ENCODE measurements at places on chromosomes 5 and 9.

- DNase-seq, result no peak
Measured at GRCh38 chr5:138565100-138565821, 9.9 kb downstream of the HSPA9 start.

DNA sequence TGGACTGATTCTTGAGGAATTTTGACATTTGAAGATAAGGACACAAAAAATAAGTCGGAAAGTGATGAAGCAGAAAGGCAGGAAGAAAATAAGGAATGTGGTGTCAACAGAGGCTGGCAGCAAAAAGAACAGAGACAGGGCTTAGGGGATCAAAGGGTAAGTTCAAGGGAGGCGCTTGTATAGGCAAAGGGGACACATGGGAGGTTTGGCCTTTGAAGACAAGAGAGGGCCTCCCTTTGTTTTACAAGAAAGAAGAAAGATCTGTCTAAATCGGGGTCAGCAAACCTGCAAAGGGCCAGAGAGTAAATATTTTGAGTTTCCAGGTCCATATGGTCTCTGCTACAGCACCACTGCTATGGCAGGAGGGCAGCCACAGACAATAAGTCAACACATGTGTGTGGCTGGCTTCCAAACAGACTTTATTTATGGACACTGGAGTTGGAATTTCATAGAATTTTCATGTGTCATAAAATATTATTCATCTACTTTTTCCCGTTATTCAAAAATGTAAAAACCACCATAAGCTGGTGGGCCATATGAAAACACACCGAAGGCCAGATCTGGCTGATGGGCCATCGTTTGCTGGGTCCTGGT lies 112.0 kb upstream of the FBXL7 start:
- no peak for DNase-seq

DNA sequence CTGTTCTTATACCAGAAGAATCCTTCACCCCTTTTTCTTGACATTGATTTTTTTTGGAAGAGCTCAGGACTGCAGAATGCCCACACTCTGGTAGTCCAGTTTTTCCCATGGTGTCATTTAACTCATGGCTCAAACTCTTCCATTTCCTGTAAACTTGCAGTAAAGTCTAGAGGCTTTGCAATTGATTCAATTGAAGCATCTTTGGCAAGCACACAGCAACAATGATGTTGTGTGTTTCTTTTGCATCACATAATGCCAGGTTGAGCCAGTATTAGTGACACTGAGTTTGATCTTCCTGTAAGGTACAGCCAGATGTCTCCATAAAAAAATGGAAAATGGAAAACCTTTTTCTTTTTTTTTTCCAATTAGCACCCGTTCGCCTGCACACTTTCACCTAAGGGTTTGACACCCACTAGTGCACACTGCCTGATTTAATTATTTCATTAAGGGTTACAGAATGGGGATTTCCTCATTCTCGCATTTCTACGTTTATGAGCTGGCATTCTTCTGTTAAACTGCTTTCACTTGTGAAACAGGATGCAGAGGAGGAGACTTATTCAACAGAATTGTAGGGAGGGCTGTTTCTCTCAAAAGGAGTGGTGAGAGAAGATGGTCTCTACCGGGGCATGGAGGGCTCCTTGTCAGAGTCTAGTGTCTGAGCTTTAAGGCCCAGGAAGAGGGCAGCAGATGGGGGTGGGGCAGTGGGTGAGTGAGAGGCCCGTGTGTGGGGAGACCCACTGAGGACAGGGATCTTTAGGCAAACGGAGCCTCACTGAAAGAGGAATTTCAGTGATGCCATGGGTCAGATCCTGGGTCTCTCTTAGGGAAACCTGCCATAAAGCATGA lies 2.2 kb upstream of the S1PR3 start:
- DNase-seq, result no peak

- no peak for DNase-seq
Measured at GRCh38 chr9:136237486-136238341, 7.9 kb downstream of the QSOX2 start.

DNA sequence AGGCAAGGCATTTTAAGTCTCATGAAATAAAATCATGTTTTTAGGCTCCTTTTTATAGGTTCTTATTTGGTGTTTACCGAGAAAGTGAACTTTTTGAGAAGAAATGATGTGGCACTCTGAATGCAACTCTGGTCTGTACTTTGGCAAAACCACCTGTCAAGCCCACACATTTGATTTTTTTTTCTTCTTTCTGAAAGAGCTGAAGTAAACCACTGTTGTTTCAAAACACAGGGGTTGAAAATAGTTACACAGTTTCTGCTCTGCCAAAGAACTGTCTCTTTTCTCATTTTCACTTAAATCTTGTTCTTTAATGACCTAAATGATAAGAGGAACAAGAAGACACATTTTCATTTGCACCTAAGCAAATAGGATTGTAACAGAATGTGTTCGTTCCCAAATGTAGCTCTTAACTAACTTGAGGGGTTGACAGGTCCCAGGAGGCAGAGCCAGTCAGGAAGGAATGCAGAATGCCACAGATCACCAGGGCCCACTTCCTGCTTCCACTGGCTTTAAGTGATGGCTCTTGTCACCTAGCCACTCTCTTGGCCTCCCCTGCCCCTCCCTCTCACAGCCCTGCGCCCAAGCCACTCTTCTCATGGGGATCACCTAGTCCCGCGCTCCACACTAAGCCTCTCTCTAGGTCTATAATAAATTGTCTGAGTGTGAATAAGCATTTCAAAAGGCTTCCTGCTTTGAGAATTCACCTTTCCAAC lies 47.3 kb downstream of the MED27 start:
- DNase-seq, result no peak

DNA sequence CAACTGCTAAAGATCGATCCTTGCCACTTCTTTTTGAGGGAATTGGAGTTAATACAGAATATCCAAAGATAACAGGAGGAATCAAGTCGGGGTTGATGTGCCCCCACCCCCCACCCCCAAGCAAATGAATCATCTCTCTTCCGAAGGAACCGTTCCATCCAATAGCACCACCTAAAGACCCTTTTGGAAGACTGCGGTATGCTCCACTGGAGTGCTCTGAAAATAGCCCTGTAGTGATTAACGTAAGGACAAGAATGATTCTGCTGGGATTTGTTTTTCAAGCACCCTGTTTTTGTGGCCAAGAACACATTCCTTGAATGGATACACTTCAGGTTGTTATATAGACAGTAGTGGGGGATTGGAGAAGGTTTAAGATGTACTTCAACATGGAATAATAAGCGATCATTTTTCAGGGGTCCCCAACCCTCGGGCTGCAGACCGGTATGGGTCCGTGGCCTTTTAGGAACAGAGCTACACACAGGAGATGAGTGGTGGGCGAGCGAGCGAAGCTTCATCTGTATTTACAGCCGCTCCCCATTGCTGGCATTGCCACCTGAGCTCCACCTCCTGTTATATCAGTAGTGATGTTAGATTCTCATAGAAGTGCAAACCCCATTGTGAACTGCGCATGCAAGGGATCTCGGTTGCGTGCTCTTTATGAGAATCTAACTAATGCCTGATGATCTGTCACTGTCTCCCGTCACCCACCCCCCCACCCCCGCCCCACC lies 44.5 kb upstream of the TMEM252 start:
- no peak for DNase-seq

GRCh38 chr9:78871086-78871451 lies 574.1 kb downstream of the PSAT1 start:
- DNase-seq, result no peak

- DNase-seq, result no peak
Measured at GRCh38 chr9:98555651-98556465, 152.9 kb downstream of the GABBR2 start.

- no peak for DNase-seq
Measured at GRCh38 chr9:75359638-75360037, 271.3 kb downstream of the OSTF1 start.

GRCh38 chr5:72265032-72265877 lies 54.8 kb downstream of the MRPS27 start:
- DNase-seq, result no peak

- no peak for DNase-seq
Measured at GRCh38 chr9:16619402-16619801, 251.1 kb downstream of the BNC2 start.

- DNase-seq, result no peak
Measured at GRCh38 chr9:120878188-120879130, 1.5 kb upstream of the PHF19 start.

- no peak for DNase-seq
Measured at GRCh38 chr5:35922468-35922867, 16.0 kb downstream of the CAPSL start.

GRCh38 chr9:100452894-100453293 lies 20.1 kb upstream of the TMEFF1 start:
- DNase-seq, result no peak

GRCh38 chr5:24566933-24567332 lies 77.8 kb downstream of the CDH10 start:
- no peak for DNase-seq

DNA sequence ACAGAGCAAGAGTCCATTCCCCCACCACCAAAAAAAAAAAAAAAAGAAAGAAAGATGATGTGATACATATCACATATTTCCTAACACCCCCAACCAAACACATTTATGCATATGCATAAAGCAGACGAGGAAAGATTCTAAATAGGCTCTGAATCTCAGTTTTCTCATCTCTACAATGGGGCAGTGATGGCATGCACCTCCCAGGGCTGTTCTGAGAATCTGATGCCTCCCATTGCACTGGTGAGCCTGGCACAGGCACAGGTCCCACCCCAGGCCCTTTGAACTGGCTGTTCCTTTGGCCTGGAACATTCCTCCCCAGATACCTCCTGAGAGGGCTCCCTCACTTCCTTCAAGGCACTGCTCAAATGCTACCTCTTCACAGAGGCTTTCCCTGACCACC lies 116.5 kb downstream of the C9orf50 start:
- DNase-seq, result no peak

- no peak for DNase-seq
Measured at GRCh38 chr9:89597711-89598362, 7.0 kb upstream of the GADD45G start.

DNA sequence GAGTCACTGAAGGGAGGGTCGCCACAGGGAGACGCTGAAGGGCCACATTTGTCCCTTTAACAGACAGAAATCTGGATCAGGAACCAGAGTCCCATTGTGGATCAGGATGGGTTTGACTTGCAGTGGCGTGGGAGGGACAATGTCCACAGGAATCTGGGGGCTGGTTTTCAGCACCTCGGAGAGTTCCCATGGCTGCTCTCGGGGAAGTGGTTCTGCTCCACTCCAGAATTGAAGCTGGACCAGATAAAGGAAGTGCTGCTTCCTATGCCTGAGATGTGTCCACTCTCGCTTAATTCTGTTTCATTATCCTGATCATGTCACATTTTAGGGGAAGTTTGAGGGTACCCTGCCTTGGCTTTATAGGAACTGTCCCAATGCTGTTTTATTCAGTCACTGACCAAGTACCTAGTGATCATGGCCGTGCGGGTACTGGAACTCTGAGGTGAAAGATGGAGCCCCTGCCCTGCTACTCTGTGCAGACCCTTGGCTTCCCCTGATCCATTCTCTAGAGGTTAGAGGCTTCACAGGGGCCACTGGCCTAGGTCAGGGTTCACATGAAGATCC lies 28.7 kb downstream of the ENHO start:
- no peak for DNase-seq

- DNase-seq, result no peak
Measured at GRCh38 chr5:119359737-119360413, 4.1 kb downstream of the TNFAIP8 start.

DNA sequence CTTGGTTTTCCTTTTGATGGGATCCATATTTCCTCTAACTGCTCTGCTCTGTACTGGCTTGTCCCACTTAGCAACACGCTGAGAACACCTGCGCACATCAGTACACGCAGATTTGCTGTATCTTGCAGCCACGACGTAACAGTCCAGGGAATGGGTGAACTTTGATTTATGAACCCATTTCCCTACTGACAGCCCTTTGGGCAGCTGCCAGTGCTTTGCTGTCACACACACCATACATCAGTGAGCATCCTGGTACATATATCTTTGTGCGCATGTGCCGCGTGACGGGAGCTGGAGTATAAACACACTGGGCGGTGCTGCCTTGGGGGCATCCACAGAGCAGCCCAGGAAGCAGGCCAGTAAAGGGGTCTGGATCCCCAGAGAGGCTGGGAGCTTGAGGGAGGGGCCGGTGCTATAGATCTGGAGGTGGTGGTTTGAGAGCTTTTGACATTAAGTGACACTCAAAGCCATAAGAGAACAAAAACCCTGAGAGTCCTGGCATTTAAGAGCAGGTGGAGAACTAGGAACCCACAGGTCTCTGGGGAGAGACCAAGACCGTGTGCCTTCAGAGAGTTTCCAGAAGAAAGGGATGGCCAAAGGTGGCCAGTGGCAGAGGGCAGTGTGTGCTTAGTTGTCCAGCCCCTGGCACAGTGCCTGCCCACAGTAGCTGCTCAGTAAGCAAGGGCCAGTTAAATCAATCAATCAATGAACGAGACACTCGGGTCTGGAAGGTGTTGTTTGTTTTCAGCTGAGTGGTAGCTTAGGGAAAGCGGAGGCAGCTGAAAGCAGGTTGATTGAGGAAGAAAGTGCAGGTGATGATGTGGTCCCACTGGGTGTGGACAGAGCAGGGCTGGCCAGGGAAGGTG lies 53.7 kb downstream of the LMX1B start:
- DNase-seq, result peak; percentile 11
